Hematopoietic multipotent progenitor cell treated with erythropoietin and hydrocortisone succinate and interleukin-3 and kit ligand, for 6 days (in vitro differentiated cells): ENCODE measurements at places on chromosomes 1 and 21.

GRCh38 chr1:229253151-229253974 is 17.5 kb upstream of the RAB4A start:
- peak; percentile 67 for DNase-seq

GRCh38 chr1:175148068-175148467 is 44.5 kb downstream of the KIAA0040 start:
- no peak for DNase-seq

DNA sequence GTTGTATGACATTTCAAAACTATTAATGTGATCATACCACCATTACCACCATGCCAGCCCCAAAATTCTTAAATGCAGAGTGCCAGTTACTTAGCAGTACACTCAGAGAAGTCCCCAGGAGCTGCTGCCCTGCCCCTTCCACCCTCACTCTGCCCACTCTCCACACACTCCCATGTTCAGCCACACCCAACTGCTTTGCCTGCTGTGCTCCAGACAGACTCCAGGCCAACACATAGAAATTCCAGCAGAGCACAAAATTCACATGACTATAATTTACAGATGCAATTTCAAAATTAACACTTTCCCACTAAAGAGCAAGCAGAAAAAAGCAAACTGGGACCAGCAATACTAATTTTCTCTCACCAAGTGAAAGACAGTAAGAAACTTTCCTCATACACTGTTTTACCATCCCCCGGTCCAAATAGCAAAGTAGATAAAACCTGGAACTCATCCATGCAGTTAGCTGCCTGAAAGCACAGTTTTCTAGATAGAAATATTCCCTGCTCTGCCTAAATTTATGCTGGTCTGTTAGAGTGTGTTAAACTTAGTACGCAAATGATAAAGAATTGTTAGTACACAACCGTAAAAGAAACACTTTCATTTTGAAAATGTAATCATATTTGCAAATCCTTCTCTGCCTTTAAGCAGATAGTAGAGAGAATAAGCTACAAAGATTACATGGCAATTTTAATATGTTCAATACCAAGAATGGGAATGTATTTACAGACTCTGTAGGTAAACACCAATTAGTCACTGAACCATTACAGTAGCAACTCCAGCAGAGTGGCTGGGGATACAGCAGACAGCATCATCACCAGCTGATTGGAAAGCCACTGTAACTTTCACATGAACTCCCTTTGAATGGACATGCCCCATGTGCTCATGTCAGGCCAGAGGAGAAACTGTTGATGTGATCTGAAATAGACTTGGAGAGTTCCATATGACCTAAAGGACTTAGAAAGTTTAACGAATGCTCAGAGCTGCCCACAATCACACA is 176.5 kb downstream of the VAV3 start:
- DNase-seq: peak; percentile 61

GRCh38 chr1:18139198-18139981 is 31.8 kb downstream of the IGSF21 start:
- DNase-seq: no peak

GRCh38 chr1:114152508-114153260 is 985 bp downstream of the SYT6 start:
- peak; percentile 27 for DNase-seq

DNA sequence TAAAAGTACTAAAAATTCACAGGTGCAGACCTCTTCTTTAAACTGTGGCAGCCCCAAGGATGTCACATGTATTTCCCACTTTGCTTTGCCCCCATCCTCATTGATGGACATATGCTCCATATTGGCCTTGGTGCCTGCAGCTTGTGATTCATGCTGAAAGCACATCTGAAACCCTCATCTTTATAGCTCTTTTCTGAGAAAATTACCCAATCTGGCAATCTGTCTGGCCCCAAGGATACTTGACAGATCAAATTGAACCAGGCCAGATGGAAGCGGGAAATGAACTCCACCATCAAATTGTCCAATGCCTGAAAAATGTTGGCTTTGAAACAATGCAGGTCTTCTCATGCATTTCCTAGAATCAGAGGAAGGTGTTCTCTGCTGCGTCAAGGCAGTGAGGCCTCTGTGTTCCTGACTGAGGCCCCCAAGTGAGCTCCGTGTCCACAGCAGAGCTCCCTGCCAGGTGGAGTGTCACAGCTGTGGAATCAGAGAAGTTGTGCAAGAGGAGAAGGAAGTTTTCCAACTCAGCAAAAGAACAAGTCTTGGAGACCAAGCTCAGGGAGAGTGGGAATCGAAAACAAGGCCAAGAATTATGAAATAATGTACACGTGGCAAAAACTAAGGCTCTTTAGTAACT is 323.7 kb downstream of the PLPP3 start:
- DNase-seq: no peak

GRCh38 chr21:29193072-29193471 is 62.6 kb downstream of the MAP3K7CL start:
- DNase-seq: no peak

DNA sequence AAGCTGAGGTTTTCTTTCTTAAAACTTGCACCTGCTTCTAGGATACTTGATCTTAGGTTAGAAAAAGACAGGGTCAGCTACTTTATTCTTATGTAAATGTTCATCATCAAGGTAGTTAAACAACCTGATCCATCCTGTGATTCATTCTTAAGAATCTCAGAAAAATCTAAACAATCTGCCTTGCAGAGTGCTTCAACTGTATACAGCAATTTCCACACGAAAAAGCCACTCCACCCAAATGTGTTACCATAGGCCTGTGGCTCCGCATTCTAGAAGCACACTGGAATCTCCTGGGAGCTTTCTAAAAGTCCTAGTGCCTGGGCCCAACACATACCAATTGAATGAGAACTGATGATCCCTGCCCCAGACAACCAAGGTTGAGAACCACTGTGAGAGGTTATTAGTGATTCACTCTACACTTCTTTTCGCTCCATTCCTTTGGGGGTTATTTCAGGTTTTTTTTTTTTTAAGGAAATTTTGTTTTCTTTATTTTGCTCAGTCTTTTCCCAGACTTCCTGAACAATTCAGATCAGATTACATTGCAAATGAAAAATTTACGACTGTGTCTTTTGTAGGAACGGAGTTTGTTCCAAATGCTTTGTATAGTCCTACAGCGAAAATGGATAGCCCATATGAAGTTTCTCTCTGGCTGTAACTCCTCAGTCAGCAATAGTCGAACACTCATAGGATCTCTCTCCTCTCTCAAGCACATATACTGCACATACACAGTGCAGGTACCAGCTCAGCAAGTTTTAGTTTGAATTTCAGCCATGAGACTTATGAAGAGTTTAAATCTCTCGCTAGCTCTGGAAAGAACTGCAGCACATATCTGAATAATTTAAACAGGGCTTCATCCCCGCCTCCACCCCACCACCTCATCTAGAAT is 16.1 kb downstream of the SMYD2 start:
- DNase-seq: no peak

GRCh38 chr1:39003281-39003680 is 12.2 kb downstream of the AKIRIN1 start:
- no peak for DNase-seq

DNA sequence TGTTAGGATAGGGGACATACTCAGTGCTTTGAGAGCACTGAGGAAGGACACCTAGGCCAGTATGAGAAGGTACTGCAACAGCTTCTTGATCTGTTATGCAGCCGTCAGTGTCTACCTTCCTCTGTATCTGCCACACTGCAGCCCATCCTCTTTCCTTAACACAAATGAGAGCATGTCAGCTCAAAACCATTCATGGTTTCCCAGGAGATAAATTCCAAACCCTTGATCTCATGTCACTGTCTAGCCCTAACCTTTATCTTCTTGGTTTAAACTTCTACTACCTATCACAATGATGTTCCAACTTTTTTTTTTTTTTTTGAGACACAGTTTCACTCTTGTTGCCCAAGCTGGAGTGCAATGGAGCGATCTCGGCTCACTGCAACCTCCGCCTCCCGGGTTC is 1.4 kb downstream of the ZMYND12 start:
- no peak for DNase-seq

DNA sequence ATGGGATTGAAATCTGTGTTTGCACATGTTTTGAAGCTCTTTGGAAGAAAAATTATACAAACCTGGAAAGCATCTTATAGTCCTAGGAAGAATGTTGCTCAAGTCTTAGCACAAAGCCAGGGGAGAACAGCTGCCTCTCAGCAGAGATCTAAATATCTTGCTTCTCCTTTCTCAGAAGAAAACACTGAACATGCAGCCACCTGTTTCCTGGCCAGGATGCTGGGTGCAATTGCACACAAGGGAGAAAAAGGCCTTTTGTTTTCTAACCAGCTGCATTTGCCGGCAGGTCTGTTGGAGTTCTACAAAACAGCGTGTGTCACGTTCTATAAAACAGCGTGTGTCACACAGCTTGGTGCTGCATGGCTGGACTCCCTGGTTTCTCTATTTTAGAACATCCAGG is 259.6 kb upstream of the PLD5 start:
- no peak for DNase-seq

DNA sequence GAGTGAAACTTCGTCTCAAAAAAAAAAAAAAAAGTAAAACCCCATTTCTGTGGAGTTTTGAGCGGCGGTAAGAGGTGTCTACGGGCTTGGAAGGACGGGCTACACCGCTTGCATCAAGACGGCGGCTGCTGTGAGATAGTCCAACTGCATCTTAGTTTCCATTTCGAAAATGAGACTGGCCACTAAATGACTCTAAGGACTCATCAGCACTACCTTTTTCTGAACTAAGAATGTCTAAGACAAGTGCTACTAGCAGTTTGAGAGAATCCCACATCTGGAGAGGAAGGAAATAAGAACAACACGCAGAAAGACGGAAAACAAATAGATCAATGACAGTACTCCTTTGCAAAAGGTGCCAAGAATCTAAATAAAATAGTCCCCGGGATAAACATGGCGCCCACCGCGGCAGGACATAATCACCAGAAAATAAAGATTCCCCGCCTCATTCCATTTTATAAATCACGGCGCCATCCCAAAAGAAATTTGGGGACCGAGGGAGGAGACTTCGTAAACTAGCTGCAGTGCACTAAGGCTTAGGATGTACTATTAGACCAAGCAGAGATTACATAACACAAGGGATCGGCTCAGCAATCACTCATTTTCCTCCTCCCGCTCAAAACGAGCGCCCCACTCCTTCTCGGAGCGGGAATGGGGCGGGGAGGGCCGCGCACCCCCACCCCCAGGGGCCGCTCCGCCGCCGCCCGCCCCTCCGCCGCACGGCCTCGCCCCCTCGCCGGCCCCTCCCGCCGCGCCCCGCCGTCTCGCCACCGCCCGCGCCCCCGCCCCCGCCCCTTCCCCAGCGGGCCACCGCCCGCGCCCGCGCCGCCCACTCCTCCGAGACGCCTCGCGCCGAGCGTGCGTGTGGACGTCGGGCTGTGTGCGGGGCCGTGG is 1.1 kb downstream of the POGZ start:
- peak; percentile 83 for DNase-seq

- DNase-seq: peak; percentile 96
Measured at GRCh38 chr1:247681288-247681897, 1.9 kb upstream of the OR13G1 start.

- DNase-seq: peak; percentile 92
Measured at GRCh38 chr1:153568367-153569099, 2.9 kb upstream of the S100A2 start.

DNA sequence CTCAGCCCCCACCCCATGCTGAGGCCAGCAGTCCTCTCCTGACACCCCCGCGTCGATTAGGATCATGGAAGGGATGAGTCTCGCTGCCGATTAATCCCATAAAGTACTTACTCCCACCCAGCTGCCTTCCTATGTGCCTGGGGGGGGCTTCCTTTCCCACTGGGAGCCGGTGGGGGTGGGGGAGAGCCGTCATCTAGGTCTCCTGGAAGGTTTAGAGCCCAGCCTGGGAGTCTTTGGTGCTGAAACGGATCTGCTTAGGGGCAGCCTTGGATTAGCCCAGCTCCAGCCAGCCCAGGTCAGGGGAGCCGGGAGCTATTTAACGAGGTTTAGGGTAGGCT is 9.8 kb downstream of the SAMD11 start:
- no peak for DNase-seq

DNA sequence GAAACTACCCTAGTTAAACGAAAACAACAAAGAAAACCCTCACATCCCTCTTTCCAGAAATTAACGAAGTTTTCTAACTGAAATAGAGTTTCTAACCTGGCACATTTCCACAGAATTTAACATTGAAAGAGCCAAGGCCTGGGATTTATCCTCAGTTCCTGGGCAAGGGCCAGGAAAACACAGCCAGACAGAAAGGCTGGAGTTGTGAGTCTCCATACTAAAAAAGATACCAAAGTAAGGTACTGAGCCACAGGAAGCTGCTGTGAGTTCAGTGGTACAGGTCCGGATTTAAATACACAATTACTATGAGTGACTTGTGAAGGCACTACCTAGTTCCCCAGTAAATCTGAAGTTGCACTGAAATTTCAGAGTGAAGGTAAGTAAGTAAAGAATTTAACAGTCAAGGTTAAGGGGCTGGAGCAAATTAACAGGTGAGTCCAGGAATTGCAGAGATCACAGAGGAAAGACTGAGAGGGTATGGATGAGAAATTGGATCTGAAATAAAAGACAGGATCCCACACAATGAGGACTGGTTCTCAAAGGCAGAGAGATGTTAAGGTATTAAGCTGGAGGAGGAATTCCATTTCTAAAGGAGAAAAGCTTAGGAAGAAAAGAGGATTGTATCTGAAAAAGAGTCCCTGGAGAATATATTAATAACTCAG is 905 bp downstream of the LIX1L start:
- no peak for DNase-seq

GRCh38 chr1:87331365-87332241 is 2.9 kb downstream of the LMO4 start:
- peak; percentile 68 for DNase-seq

DNA sequence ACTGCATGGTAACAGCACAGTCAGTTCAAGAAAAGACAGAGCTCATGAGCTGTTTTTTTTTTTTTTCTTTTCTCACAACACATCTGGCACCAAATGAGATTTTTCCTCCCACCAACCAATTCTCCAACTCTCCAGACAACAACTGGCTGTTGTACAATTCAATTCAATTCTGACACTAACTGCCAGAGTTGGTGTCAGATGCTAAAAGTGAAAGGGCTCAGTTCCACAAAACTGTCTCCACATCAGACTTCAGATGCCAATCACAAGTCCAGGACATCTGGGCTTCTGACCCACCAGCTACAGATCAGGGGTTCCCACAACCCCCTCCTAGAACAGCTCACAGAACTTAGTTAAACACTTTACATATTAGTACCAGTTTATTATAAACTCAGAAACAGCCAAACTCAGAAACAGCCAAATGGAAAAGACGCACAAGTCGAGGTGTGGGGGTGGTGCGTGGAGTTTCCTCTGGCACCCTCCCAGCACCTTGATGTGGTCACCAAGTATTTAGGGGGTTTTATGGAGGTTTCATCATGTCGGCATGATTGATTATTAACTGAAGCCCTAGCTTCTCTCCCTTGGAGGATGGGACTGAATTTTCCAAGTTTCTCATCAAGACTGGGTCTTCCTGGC is 39.2 kb upstream of the LRRC8D start:
- DNase-seq: no peak

DNA sequence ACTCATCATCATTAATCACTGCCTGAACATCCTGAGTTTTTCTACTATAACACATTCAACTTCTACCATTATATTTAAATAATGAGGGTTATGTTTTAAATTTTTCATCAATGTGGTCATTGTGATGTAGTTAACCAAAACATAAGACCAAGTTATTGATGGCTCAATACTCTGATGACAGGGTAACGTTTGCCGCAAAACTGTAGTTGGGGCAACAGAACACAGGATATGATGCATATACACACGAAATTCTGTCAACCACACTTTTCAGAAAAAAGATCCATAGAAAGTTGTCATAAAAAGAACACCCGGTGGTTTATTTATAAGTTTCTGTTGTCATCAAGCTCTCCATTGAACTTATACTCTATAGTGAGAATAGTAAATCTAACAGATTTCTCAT is 121.7 kb upstream of the COL11A1 start:
- DNase-seq: no peak

GRCh38 chr1:96416701-96417444 is 304.7 kb upstream of the PTBP2 start:
- DNase-seq: no peak
